Naive thymus-derived CD8-positive, alpha-beta T cell (primary cell): ENCODE measurements at places on chromosomes 12 and 14.

DNA sequence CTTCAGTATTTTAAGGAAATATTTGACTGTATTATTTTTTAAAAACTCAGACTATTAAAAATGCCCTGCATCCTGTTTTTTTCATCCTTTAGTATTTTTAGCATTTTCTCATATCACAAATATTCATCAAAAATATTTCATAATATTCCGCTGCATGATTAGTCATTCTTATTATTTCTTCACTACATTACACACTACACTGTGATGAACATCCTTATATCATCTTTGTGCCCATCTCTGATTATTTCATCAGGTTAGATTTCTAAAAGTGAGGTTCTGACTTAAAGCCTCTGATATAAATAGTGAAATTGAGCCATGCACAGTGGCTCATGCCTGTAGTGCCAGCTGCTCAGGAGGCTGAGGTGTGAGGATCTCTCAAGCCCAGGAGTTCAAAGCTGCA, 8.1 kb downstream of the COCH start:
- DNase-seq = no peak

DNA sequence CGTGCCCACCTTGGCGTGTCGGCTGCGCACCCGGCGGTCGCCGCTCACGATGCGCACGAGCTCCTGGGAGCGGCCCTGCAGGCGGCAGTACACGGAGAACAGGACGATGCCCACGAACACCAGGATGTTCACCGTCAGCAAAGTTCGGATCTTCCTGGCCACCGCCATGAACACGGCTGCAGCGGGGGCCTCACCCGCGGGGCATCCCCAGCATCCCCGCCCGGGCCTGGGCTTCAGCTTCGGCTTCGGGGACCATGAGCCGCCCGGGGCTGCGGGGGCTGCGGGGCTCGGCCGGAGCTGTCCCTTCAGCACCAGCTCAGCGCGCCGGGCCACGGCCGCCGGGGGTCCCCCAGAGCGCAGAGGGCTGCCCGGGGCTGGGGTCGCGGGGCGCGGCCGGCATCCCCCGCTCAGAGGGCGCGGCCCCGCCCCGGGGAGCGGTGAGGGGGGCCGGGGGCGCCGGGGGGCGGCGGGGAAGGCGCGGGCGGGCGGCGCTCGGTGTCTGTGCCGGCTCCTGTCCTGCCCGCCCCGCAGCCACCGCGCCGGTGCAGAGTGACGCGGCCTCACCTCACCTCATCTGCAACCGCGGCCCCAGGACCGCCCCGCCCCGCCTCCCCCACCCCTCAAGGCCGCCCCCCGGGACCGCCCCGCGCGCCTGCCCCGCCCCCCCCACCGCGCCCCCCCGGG, at the start of gene GALNT9:
GALNT9 (minus strand) TSS at position 554 of the 684 bp plus-strand sequence; CDS start at position 168, 386 bp downstream.
- DNase-seq = peak; percentile 31

DNA sequence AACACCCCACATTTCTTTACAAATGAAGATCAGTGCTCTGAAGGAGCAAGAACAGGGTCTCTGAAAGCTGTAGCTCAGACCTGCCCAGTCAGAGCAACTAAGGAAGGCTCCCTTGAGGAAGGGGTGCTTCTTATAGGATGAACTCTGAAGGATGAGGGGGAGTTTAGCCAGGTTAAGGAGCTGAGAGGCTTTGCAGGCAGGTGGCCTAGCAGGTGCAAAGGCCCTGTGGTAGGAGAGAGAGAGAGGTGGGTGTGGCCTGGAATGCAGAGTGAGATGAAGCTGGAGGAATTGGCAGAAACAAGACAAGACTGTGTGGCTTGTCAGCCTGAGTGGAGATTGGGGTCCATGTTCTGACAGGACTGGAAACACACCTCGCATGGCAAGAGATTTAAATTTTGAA, 20.5 kb upstream of the FAM222A start:
- DNase-seq = no peak

DNA sequence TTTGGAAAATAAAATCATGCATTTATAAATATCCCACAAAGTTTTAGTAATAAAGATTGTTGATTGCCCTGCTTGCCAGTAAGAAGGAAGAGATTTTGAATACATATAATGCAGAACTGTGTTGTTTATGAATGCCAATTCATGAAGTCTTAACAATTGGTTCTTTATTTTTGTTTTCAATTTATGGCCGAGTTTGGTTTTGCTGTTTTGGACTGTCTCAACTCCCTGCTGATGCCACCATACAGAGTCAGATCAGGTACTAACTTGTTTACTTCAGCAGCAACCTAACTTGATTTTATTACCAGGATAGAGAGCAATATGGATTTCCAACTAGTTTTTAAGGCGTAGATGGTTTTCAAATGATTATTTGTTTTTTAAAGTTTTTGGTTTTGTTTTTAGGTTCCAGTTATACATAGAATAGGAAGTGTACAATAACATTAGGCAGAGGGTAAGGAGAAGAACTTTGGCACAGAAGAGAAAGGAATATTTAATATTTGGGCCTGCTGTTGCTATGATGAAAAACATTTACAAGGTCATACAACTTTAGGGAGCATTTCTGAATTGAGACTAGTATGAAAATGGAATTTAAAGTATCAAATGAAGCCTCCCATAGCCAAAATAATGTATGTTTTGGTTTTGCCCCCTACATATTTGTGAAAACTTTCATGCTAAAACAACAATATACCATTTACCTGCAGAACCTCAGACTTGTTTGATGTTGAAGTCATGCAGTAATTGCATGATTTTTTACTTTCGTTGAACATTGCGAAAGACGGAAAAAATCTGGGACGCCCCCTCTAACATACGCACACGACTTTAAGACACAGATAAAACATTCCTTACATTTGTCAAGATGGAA, 904 bp upstream of the FAM177A1 start:
- DNase-seq = no peak

DNA sequence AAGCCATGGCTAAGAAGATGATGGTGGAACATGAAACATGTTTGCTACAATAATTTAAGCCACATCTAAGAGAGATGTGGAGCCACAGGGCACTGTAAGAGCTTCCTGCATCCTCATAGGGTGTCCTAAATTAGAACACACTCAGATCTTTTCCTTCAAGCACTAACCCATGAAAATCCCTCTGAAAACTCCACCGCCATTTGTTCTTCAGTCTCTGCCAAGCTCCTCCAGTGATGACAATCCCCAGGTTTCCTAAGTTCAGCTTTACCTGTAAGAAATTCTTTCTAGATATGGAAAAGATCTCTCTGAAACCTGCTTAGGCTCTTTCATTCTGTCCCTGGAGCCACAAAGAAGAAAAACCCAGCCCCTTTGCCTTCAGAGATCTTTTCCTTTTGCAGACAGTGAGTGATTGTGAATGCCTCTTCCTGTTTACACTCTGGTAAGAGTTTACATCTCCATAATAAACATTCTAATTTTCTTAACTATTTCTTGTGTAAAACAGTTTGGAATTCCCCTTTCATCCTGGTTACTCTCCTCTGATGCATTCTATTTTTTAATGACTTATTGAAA, 907.2 kb downstream of the VRK1 start:
- DNase-seq = no peak

- no peak for DNase-seq
Measured at GRCh38 chr14:76861574-76862255, 35.5 kb downstream of the LRRC74A start.

DNA sequence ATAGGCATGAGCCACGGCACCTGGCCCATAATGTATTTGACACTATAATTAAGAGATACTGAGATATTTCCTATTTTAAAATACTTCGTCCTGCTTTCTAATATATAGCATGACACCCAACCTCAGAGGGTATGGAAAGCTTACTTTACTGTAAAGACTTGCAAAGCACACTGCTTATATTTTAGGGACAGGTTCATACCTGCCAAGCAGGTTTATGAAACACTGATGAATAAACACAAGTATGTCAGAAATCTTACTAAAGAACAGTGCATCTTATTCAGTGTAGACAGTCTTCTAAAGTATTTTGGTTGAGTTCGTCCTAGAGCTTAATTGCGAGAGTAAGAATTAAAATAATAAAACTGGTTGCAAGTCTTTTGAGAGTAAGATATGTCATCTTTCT, 65.4 kb downstream of the PPFIBP1 start:
- no peak for DNase-seq

DNA sequence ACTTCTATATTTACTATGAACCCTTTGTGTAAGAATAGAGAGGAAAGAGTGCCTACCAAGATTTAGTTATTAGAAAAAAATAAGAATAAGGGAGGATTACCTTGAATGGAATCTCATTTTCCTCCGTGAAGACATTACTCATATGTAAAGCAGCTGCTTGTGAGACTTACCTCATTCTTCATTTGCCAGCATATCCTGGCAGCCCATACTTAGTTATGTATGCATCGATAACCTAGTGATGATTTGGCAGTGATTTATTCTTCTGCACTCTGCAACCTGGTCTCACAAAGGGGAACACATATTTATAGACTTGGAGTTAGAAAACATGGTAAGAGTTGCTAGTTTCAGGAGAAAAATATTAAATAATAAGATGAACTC, 56.8 kb downstream of the LRFN5 start:
- DNase-seq = no peak

DNA sequence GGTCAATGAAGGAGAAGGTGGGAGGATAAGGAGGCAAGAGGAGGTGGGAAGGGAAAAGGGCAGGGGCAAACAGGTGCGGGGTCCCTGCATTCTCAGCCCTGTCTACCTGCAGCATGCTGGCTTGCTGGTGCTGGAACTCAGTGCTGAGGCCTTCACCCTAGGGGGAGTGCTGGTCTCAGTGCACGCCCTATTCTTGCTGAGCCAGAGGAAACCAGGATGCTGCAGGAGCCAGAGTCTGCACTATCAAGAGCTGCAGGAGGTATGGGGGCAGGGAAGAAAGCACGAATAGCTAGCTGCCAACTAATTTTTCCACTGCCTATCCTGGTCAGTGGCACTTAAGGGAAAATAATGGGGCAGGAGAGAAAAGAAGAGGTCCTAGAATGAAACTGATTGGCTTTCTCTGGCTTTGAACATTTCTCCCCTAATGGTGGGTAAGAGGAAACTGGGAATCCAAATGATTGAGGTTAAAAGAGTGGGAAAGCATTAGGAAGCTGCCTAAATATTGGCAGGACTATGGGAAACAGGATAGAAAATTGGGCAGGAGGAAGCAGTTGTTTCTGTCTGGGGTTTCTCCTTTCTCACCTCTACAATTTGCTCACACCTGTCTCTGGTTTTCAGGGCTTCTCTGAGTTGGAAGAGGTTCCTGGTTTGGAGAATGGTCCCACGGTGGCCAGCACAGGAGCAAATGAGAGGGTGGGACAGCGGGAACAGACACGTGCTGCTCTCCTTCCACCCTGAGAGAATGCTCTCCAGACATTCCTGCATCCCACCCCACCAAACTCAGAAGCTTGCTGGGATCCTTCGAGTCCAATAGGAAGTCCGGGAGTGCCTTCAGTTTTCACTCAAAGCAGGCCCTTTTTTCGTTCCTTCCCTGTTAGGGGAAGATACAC, 1.9 kb downstream of the TMEM253 start:
- no peak for DNase-seq

GRCh38 chr12:47983541-47984115, 20.2 kb downstream of the TMEM106C start:
- DNase-seq = no peak

- no peak for DNase-seq
Measured at GRCh38 chr14:104598039-104598909, 6.3 kb downstream of the TMEM179 start.

GRCh38 chr14:74985028-74985310, 17.8 kb upstream of the EIF2B2 start:
- no peak for DNase-seq

- no peak for DNase-seq
Measured at GRCh38 chr12:108400481-108400880, 61.4 kb upstream of the CMKLR1 start.

- no peak for DNase-seq
Measured at GRCh38 chr14:61211476-61212255, 69.5 kb downstream of the TMEM30B start.

- no peak for DNase-seq
Measured at GRCh38 chr14:105496831-105497591, 6.0 kb downstream of the TEDC1 start.

GRCh38 chr12:105820429-105821125, 318.2 kb downstream of the NUAK1 start:
- no peak for DNase-seq

GRCh38 chr12:67752226-67752732, 103.7 kb downstream of the DYRK2 start:
- DNase-seq = no peak

- DNase-seq = no peak
Measured at GRCh38 chr12:51686727-51687126, 95.7 kb downstream of the SCN8A start.

- DNase-seq = no peak
Measured at GRCh38 chr14:68695326-68695768, 97.5 kb downstream of the ZFP36L1 start.

DNA sequence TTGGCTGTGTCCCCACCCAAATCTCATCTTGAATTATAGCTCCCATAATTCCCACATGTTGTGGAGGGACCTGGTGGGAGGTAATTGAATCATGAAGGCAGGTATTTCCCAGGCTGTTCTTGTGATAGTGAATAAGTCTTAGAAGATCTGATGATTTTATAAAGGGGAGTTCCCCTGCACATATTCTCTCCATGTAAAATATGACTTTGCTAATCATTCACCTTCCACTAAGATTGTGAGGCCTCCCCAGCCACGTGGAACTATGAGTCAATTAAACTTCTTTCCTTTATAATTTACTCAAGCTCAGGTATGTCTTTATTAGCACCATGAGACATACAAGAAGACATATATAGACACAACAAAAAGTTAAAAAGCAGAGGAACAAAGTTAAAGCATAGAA, 120.0 kb downstream of the CPNE8 start:
- DNase-seq = no peak

DNA sequence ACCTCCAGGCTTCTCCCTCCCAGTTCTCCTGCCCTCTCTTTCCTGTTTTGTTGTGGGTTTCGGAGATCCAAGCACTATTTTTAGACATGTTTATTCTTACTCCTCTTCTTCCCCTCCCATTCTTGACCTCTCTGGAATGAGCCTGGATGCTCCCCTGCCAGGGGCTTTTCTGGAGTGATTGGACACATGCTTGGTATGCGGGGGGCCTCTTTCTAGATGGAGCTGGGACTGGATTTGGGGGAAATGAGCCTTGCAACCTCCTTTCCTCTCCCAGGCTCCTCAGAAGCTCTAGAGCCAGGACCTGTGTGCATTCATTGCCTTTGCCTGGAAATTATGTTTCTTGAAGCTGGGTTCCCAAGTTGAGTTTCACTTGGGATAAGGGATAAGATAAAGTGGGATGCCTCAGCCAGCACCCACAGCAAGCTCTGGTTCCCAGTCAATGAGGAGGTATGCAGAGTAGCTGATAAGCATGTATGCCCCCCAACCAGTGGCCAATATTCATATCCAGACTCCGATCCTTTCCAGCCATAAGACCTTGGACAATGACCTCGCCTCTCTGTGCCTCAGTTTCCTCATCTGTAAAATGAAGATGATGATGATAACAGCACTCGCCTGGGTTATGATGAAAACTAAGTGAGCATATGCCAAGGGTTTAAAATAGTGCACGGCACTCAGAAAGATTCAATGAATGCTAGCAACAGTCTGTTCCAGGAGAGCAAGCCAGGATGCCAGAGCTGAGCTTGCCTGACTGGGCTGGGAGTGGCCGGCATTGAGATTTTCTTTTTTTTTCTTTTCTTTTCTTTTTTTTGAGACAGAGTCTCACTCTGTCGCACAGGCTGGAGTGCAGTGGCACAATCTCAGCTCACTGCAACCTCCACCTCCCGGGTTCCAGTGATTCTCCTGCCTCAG, 97.8 kb downstream of the SCARB1 start:
- DNase-seq = no peak
